ENCODE measurements at places on chromosomes 4 and X. TPM values are rescaled to one million over a fixed set of nuclear protein-coding genes. Genes with fewer than 3 reads are reported as not detected.

The SMS gene
- 56.3 TPM for total RNA-seq

The NSG1 gene
- total RNA-seq: 12.2 TPM

The EGFL6 gene
- not detected for total RNA-seq

The SLC6A14 gene
- total RNA-seq: not detected

The CD40LG gene
- 0.15 TPM for total RNA-seq

The TREX2 gene
- total RNA-seq: 0.25 TPM

The FREM3 gene
- total RNA-seq: not detected

The TCEAL6 gene
- not detected for total RNA-seq

The SEPTIN11 gene
- 24.7 TPM for total RNA-seq

The PWWP3B gene
- 10.0 TPM for total RNA-seq

The HAND2 gene
- total RNA-seq: 180 TPM

The KLHL2 gene
- 7.4 TPM for total RNA-seq

GRCh38 chr4:127250577-127250976 lies 382.2 kb upstream of the INTU start:
- DNase-seq: no peak

DNA sequence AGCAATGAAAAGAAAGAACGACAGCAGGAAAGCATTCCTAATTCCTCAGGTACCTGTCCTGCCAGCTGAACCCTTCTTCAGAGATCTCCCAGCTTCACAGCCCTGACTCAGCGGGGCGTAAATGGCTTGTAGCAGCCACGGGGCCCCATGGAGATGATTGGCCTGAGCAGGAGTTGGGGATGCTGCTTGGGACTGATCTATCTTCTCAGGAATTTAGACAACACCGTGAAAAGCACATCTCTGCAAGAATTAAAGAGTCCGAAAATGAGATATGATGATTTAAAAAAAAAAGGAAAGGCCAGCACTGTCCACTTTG lies 22.5 kb upstream of the SLC25A4 start:
- no peak for DNase-seq

DNA sequence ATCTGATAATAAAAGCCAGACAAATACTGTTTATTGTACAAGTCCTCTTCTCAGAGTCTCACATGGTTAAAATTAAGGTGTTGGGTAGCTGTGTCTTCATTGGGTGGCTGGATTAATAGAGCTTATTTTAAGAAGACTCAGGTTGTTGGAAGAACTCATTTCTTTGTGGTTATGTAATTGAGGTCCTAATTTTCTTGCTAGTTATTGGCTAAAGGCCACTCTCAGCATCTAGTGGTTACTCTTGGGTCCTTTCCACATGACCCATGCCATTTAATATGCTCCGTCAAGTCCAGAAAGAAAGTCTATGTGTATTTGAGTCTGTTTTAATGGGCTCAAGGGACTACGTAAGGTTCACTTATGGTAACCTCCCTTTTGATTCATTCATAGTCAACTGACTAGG lies 1668.6 kb upstream of the AGA start:
- no peak for DNase-seq

DNA sequence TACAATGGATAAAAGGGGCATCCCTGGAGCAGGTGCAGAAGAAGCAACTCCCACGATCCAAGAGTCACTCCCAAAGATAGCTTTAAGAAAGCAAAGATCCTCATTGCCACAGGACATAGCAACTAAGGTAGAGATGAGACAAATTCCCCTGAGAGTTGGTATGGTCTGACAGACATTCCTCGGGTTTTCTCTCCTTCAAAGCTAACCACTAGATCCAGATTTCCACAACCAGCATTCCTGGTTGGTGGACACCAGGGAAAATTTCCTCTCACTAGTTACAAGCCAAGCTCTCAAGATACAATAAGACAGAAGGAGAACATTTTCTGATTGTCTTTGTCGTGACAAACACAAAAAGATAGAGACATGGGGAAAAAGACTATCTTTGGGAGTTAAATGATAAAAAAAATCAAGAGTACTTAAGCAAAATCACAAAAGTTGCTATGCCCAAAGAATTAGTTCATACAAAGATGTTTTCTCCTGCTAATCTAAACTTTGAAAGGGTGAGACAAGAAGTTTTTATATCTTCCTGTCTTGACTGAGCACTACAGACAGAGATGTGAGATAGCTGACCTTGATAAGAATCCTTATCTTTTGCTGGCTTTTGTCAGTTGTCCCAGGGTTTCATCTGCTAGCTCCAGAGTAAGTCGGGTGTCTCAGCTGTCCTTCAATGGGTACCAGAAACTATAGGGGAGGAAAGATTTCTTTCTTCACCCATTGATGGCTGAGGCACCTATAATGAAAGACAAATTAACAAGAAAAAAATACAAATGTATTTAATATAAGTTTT lies 200.5 kb downstream of the CENPC start:
- no peak for DNase-seq

- no peak for DNase-seq
Observed at GRCh38 chrX:149563359-149563758, 13.6 kb upstream of the HSFX3 start.

DNA sequence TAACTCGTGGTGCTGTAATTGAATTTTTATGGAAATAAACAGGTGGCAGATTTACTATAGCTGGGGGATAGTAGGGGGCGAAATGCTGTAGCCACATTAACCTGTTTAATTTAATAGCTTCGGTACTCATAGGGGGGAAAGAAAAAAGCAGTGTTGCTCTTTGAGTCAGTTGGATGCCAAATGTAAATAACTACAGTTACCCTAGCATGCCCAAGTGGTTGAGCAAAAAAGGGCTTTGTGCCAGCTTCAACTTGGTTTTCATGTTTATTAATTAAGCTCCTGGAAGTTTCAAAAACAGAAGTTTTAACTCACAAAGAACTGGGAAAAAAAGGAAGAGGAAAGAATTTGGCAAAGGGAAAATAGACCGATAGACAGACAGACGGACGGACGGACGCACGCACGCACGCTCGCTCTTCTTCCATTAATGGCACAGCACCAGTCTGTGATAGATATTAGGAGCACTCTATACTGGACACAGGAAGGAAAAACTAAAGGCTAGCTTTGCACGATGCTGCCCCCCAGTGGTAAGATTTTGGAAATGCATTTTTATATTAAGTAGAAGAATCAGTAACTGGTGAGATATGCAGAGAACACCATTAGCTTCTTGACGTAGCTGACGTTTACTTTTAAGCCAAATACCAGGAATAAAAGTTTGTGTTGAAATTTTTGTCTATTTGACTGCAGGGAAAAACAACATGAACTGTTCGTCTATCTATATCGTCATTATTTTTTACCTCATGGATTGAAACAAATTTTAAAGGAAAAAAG lies 151.8 kb downstream of the SLC7A11 start:
- DNase-seq: no peak

DNA sequence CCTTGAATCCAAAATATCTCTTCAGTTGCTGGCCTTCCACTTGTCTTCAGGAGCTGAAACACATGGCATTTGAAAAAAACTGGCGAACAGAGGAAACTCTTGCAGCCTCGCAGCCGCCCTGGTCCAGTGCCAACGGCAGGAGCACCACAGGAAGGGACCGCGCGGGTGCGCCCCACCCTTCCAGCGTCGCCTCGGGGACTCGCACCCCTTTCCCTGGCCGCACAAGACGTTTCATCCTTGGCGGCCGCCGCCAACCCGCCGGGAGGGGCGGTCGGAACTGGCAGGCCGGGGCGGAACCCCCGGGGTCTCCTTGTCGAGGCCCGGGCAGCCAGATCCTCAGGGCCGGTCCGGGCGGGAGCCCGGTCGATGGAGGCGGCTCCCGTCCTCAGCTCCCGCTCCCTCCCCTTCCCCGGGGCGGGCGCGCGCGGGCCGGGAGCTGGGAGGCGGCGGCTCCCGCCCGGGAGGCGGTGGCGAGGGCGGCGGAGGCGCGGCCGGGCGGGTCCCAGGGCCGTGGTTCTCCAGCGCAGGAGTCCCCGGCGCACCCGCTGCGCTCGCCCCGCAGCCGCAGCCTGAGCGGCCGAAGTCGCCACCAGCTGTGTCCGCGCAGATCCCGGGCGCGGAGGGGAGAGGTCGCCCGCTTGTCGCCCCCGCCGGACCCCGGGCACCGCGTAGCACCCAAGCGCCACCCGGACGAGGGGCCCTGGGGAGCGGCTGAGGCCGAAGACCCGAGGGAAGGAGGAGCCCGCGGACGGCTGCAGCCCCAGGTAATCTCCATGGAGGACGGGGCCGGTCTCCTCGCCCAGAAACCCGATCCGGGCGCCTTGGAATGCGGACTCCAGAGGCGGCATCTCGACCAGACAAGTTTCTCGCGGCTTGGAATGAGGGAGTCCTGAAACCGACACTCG lies 886 bp upstream of the NDST3 start:
- DNase-seq: peak; percentile 42

GRCh38 chr4:124854968-124855367 lies 142.4 kb upstream of the ANKRD50 start:
- DNase-seq: no peak

DNA sequence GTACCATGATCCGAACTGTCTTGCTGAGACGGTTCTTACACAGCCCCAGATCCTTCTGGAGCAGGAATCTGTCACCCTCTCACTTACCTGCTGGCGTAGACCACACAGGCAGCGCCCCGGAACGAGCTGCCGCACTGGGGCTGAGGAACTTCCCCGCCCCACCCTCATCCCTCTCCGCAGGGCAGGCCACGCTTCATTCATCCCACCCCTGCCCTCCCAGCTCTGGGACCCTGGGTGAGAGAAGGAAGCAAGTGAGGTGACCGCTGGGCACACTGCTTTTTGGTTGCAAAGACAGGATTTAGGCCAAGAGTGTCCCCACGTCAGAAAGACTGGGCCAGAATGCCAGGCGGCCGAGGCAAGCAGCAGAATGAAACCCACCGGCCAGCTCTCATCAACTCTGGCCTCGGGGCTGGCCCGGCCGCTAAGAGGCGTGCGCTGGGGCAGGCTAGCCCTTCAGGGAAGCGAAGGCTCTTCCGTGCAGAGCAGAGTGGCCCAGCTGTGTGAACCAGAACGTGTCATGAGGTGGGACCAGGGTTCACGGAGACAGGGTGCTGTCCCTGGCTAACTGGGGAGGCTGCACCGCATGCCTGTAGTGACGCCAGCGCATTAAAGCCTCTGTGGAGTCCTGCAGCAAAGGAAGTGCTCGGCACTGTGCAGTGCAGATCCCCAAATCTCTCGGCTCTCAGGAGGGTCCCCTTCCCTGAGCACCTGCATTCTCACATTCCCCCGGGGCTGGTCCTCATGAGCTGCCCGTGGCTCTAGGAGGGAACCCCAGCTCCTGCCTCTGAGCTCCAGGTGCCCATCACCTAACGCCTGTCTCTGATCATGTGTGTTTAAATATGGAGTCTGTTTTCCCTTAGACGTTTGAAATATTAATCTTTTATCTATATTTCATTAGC lies 6.4 kb downstream of the LRPAP1 start:
- no peak for DNase-seq

GRCh38 chr4:74534936-74535335 lies 90.0 kb downstream of the AREG start:
- no peak for DNase-seq

GRCh38 chr4:4502694-4503311 lies 39.0 kb downstream of the STX18 start:
- DNase-seq: no peak

- peak; percentile 36 for DNase-seq
Observed at GRCh38 chrX:70042399-70043371, 7.1 kb downstream of the AWAT2 start.

DNA sequence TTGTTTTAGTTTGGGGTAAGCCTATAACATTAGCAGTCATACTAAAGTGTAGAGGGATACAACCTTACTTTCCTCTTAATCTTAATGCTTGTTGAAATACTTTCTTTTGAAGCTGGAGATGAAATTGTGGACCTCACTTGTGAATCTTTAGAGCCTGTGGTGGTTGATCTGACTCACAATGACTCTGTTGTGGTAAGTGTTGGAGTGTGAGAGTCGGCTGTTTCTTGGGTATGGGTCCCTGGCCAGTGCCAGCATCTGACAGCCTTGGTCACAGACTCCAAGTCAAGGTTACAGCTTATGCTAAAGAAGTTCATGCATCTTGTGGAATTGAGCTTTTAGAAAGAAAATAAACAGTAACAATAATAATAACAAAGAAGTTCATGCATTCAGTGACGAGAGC lies 31.6 kb downstream of the RNF4 start:
- DNase-seq: no peak

GRCh38 chr4:25383647-25384046 lies 6.6 kb downstream of the ANAPC4 start:
- DNase-seq: no peak

DNA sequence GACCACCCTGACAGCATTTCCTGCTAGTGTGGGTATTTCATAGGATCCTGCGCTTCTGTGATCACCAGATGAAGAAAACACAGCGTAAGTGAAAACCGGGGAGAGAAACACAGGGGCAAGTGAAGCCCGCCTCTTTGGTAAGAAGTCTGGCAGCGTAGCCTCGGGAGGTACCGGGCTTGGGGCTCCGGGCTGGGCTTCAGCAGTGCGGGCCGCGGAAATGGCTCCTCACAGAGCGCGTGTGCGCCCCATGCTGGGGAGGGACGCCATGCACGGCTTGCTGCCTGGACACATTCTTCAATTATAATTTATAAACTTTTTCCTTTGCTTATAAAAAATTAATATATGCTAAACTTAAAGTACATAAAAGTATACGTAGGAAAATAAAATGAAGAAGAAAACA lies 151.5 kb downstream of the AFAP1 start:
- DNase-seq: no peak

- DNase-seq: no peak
Observed at GRCh38 chr4:74724979-74725378, 69.3 kb downstream of the BTC start.

- DNase-seq: peak; percentile 84
Observed at GRCh38 chrX:107000013-107000515, at the start of gene MORC4. Gene MORC4, minus strand, starts transcription at chrX:107000212. Its CDS starts 243 bp downstream, at chrX:106999969.

DNA sequence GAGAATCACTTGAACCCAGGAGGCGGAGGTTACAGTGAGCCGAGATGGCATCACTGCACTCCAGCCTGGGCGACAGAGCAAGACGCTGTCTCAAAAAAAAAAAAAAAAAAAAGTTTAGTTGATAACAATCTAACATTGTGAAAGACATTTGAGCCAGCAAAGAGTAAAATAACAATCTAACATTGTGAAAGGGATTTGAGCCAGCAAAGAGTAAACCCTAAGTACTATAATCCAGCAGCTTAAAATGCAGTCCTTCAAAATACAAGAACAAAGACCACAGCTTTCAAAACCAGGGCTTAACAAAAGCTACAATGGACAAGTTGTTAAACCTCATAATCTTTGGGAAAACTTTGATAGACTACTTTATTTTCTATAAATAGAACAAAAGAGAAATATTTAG lies 16.9 kb downstream of the MFAP3L start:
- DNase-seq: no peak

DNA sequence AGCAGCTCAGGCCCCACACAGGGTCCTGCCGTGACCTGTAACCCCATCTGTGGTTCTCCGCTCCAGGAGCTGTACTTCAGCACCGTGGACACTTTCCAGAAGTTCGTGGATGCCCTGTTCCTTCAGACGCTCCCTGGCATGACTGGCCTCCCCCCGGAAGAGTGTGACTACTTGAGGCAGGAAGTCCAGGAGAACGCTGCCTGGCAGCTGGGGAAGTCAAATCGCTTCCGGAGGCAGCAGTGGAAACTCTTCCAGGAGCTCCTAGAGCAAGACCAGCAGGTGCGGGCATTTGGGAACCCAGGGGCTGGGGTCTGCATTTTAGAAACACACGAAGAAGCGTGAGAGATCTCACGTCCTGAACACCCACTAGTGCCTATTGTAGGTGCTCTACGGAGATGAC lies 72.5 kb downstream of the EVC start:
- no peak for DNase-seq

- DNase-seq: no peak
Observed at GRCh38 chrX:13733506-13733905, 914 bp downstream of the TRAPPC2 start.
